ENCODE measurements at places on chromosomes 6 and 20.

DNA sequence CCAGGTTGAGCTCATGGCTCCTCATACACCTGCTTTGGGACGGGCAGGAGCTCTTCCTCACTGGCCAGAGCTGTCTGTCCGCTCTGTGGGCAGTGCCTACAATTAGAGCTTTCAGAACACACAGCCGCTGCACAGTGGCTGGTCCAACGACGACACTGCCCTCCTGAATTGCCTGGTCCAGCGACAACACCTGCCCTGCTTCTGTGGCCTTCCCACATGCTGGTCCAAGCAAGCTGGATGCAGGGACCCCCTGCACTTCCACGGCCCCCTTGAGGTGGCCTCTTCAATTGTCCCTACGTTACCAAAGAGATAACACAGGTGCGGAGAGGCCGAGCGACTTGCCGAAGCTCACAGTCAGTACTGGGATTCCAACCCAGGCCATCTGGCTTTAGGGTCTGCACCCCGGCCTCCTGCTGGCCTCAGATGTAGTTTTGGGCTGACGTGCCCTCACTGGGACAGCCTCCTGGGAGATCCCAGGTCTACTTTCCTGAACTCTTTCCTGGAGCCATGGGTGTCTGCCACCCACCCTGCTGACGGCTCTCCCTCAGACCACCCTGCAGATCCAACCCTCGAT is 1.4 kb upstream of the CHRNA4 start:
- no peak for DNase-seq

DNA sequence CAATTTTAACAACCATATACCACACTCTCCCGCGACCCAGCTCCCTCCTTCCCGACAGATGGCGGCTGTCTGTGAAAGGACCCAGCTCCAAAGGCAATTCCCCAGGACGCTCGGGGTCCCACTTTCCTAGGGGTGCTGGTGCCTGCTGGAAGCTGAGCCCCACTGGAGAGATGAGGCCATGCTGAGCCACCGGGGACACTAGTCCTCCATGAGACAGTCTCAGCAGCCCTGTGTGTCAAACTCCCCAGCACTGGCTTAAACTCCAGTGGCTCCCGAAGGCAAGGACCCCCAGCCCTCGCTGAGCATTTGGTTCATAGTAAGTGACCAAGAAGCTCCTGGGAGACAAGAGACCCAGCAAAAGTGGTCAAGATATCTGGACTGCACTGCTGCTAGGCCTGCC is 52.1 kb downstream of the SLC2A10 start:
- DNase-seq: no peak

DNA sequence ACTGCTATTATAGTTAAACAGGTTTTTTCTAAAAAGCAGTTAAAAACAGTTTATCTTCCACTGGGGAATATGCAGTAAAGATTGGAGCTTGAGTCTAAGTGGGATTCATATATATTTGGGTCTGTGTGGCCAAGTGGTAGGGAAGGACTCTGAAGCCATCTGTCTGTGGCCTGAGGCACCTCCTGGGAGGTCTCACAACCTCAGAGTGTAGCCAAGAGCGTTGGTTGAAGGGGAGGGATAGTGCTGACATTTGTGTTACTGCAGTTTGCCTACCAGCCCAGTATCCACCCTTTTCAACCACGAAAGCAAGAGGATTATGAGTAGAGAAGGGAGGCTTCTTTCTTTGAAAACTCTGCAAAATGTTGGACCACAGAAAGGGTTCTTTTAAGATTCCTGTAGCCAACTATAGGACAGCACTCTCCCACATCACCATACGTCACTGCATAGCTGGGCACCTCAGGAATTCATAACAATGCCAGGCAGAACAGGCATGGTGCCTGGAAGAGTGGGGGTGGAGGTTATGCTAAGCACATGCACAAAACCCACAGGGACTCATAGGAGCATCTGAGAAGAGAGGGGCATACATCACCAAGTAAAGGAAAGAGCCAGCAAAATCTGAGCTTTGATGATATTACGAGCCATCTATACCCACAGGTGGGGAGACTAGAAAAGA is 90.5 kb upstream of the HEY2 start:
- no peak for DNase-seq

- DNase-seq: no peak
Measured at GRCh38 chr20:35467339-35468224, 12.2 kb downstream of the CEP250 start.

DNA sequence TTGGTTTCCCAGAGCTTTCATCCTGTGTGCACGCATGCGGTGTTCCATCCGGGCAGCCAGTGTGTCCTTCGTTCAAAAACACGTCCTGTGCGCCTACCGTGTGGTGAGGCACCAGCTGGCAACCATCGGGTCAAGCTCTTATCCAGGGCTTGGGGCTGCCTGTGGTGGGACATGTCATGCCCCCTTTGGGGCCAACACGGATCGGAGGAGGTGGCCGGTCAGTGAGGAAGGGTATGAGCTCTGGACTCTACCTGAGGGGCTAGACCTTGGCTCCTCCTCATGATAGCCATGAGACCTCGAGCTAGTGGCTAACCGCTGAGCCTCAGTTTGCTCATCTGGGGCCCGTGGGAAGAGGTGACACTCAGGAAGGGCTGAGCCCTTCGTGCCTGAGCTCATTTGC is 158.5 kb upstream of the PMEPA1 start:
- DNase-seq: no peak

DNA sequence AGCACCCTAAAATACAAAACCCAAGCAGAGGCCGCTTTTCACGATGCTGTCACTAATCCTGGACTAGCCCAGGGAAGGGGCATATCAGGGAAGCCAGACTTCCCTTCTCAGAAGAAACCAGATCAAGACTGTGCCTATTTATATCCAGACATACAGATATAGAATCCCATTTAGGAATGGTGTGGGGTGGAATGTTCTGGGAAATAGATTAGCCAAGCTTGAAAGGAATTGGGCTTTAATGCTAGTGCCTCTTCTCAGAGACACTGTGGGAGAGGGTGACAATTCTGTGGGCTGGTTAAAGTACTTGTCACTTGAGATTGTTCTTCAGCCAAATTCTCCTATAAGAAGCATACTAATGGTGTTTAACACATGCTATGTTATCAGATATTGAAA is 45.5 kb downstream of the SNAP25 start:
- DNase-seq: no peak

- peak; percentile 57 for DNase-seq
Measured at GRCh38 chr20:32521780-32522525, 63.2 kb downstream of the NOL4L start.

DNA sequence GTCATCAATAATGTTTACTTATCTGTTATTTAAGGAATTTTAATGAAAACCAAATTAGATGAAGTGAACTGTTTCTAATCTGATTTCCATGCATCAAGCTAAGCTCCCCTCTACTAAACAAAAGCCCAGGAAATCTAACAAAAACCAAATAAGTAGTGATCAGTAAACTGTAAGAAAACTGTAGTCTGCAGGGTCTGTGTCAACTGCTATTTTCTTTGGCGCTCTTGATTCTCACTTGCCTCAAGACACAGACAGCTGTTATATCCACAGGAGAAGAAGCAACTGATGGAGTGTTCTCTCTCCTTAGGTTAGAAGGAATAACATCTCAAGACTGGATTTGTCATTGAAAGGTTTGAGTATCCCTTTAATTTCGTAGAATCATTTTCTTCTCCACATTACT is 293.5 kb downstream of the PHF3 start:
- no peak for DNase-seq

DNA sequence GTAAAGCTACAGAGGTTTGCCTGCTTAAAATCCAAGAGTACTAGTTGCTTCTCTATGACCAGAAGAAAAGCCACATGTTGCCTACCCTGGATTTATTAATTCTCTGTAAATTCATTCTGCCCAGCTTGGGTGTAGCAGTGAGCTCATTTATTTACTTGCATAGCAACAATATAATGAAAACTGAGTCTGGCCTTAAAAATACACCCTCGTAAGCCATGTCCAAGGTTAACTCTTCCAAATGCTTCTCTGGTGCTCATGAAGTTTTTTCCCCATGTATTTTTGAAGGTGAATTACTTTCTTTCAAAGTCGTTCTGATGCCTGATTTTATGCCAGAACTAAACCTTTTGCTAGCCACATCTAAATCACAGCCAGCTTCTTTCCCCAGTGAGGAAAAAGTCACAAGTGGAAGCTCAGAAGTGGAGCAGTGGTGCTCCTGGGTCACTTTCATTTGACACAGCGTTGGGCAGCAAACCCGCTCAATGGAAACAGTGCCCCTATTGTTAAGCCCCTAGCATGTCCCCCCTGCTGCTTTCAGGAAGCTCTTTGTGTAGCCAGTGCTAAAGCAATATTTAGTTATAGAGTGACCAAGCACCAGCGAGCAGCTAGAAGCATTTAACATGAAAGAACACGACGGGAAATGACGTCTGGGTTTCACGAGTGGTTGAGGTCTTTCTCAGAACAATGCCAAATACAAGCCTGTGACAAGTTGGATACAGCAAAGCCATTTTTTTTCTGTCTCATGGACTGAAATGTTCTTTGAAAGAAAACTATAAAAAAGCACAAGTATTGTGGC is 29.8 kb downstream of the NEDD9 start:
- no peak for DNase-seq

DNA sequence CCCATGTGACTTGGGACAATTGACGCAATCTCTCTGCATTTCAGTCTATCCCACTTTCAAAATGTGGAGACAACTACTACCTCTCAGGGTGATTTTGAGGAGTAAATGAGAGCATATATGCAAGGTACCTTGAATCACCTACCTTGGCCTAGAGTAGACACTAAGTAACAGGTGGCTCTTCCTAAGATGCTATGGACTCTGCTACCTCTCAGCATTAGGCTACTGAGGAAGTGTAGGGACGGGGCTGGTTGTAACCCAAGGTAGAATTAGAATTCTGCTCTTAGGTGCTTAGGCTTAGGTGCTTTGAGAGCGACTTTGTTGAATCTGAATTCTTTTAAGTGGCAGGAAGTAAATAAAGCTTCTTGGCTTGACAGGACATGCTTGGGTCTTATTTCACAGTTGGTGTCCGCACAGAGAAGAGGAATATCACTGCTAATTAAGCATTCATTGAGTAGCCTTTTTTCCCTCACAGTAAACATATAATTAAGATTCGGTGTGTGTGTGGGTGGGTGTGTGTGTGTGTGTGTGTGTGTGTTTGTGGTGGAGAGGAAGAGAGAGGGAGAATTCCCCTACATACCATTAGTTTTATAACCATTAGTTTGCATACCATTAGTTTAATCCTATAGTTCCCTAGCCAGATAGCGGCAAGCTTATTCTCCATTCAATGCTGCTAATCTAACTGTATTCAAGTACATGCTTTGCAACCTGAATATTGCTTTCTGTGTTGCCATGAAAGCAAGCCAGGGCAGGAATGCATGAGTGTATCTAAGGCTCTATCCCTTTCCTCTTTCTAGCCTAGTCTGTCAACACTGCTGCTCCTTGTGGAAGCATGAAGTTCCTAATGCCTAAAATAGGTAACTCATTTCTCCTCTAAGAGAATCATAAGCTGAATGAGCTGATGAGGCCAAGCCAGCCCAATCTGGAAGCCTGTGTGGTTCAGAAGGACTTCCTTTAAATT is 112.5 kb downstream of the IPCEF1 start:
- DNase-seq: no peak

- no peak for DNase-seq
Measured at GRCh38 chr6:53048431-53049195, 16.6 kb upstream of the FBXO9 start.

DNA sequence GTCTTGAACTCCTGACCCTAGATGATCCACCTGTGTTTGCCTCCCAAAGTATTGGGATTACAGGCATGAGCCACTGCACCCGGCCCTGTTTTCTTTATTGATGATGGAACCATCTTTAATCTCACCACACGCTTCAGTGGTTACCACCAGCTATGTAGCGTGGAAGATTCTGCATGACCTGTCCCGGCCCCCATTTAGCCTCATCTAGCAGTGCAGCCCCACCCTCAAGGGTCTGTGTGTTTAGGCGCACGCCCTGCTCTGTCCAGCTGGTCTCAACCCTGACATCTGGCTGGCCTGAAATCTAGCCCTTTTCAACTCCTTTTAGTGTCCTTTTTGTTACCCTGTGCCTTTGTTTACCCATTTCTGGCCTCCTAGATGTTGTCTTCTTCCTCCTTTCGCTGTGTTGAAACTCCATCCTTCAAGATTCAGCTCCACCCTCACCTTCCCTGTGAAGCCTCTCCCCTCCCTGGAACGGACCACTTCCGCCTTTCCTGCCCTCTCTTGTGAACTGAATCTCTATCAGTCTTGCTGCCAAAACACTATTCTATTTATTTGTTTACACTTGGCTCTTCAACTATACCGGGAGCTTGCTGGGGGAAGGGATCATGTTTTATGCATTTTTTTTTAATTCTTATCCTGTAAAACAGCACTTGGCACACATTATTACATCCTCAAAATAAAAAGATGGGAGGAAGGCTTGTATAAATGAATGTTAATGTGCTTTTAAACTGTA is 101.0 kb upstream of the MTHFD1L start:
- no peak for DNase-seq

DNA sequence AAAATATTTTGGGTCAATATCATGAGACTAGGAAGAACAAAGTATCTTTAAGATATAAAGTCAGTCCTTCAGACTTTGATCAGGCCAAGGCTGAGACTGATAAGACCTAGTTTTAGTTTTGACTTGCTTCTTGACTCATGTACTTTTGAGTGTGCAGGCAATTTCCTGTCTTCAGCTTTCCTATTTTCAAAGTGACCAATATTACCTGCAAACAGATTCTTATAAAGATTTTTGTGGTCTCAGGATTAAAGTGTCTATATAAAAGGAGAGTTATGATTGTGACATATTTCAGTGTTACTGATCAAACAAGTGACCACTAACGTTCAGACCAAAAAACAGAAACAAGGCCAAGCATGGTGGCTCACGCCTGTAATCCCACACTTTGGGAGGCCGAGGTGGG is 36.0 kb upstream of the AKIRIN2 start:
- DNase-seq: no peak

DNA sequence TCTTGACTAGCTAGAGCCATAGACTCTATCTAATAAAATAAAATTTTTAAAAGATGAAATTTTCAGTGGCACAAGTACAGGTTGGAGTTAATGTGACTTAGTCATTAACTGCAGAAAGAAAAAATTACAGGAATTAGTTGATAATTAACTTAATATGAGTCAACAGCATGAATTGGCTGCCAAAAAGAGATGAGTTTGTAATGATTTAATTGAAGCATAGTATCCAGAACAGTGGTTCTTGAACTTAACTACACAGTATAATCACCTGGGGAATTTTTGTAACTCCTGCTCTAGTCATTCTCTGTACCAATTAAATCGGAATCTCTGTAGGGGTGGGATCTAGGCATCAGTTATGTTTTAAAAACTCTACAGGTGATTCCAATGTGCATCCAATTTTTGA is 46.3 kb upstream of the HMGN3 start:
- no peak for DNase-seq

GRCh38 chr6:52407467-52407866 is 12.7 kb upstream of the EFHC1 start:
- no peak for DNase-seq

DNA sequence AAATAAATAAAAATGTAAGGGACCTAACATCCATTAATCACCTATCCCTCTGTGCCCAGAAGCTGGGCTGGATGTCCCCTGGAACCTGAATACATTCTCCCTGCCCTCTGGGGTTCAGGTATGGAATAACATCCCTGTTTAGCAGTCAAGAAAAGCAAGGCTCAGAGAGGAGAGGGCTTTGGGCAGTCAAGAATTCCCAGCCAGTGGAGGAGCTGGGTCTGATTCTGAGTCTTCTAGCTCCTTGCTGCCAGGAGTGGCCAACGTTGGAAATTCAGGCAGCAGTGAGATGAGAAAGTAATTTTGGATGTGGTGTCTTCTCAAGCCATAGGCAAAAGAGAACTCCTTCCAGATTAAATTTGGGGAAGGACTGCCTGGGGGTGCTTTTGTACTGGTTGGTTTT is 42.6 kb upstream of the ZNFX1 start:
- DNase-seq: no peak

- DNase-seq: no peak
Measured at GRCh38 chr6:5850848-5851255, 155.9 kb downstream of the NRN1 start.

- DNase-seq: no peak
Measured at GRCh38 chr6:147434516-147434915, 74.0 kb upstream of the SAMD5 start.
